ENCODE measurements at places on chromosomes 6 and 20. TPM values are rescaled to one million over a fixed set of nuclear protein-coding genes. Genes with fewer than 3 reads are reported as not detected.

SLC22A3 gene
- total RNA-seq: not detected

BEND6 gene
- total RNA-seq: not detected

- no peaks in the 10 kb centered on the region for H3K27me3 ChIP-seq
- DNase-seq: no peak
- H3K4me3 ChIP-seq: no peak overlapping the region
- peak overlapping the region; percentile 30 for H3K27ac ChIP-seq
- peaks cover 10% of the 10 kb centered on the region for H3K36me3 ChIP-seq
Observed at GRCh38 chr20:58243653-58244410, 15.4 kb upstream of the ANKRD60 start.

DNA sequence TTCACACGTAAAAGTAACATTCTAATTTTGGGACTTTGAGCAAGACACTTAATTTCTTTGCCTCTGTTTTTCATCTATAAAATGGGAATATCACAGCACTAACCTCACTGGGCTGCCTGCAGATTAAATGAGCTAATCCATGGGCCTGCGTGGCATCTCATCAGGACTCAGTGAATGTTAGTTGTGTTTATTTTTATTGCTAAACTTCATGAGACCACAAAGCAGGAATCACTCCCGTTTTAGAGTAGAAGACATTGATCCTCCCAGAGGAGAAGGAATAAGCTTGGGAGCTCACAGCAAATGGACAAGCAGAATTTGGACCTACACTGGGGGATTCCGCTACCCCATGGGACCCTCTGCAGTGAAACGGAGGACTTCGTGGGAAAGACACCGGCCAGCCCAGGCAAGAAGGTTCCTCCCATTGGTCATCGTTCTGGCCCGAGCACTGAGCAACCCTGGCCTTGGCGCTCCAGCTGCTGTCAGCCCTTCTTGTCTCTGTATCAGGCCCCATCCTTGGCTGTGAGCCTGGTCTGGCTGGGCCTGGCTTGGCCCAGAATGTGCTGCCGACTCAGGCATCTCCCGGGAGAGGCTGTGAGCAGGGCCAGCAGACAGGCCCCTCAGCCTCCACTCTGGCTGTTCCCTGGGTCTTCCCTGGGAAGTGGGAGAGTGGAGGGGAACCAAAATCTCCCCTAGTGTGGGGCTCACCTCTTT, 79.8 kb downstream of the NFATC2 start:
- H3K4me3 ChIP-seq: no peak overlapping the region
- peak overlapping the region; percentile 86 for H3K27ac ChIP-seq
- DNase-seq: no peak
- H3K27me3 ChIP-seq: no peaks in the 10 kb centered on the region
- H3K36me3 ChIP-seq: peaks cover 62% of the 10 kb centered on the region

Data from activated CD8-positive, alpha-beta memory T cell treated with anti-CD3 and anti-CD28 coated beads, Interleukin-2, amount 10 ng/mL, durations not matched to agents 7 days and 5 days (primary cell).